Right lobe of liver (tissue), 6 donors: ENCODE measurements at places on chromosomes 5 and 9. TPM values are rescaled to one million over a fixed set of nuclear protein-coding genes. Genes with fewer than 3 reads are reported as not detected.

The LIFR gene
- 21.2 TPM for total RNA-seq

The FOXI1 gene
- total RNA-seq = not detected

The SVEP1 gene
- total RNA-seq = 2.3 TPM

The SPEF2 gene
- 1.6 TPM for total RNA-seq

DNA sequence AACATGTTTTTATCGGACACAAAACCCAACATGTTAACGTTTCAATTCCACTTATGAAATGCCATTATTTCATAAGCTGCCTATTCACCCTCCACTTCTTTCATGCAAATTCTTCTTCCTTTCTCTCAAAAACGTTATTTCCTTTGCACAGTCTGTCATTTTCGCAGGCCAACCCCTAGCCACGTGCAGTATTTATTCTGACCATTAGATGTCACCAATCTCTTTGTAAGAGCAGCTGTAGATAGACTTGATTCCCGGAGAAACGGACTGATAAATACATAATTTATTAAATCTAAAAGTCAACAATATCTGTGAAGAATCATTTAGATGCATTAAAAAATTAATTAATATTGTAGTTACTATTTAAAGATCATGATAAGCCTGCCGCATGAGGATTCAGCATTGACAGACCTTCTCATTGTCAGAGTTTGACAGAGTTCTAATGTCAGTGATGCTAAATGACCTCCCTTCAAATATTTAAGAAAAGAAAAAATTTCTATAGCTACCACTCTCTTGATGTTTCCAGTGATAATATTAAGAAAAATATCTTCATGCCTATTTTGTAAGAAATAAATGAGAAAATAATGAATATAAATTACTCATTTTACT, 933.6 kb downstream of the CDH12 start:
- no peak for DNase-seq

DNA sequence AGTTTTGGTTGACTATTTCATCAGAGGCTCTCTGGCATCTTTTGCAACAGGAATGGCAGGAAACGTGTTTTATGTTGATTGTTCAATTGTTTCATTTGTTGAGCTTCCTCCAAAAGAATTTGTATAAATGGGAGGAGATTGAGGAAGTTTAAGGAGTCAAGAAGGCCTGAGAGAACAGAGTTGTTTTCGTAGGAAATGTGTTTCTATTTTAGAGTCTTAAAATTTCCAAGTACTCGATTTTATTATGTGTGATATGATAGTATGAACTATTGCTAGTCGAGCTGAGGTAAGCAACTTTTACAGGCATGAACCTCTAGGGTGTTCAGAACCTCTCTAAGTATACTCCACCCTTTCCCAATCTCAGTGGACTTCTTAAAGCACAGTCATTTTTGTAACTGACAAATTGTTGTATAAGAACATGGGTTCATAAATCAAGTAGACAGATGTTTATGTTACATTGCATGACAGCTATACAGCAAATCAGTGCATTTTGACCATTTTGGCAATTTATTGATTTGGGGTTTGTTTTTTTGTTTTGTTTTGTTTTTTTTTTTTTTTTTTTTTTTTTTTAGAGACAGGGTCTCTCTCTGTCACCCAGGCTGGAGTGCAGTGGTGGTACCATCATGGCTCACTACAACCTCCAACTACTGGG, 47.4 kb downstream of the POLK start:
- DNase-seq = no peak

GRCh38 chr9:114899461-114899860, 30.9 kb downstream of the TNFSF8 start:
- no peak for DNase-seq

GRCh38 chr5:122498163-122498562, 186.1 kb downstream of the SNCAIP start:
- no peak for DNase-seq

DNA sequence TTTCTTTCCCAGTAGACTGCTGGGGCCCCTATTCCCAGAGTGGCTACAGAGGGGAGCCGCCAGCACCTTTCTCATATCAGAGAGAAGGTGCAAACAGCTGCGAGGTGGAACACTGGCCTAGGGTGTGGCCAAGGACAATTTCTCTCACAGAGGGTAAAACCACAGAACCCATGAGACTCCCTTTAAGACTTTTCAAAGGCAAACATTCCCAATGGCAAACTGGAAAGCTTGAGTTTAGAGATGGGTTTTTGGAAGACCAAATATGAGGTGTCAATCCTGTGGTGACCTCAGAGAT, 335.1 kb upstream of the PIK3R1 start:
- no peak for DNase-seq

- DNase-seq = peak; percentile 52
Measured at GRCh38 chr9:112378328-112379176, 1.4 kb upstream of the HSDL2 start.

DNA sequence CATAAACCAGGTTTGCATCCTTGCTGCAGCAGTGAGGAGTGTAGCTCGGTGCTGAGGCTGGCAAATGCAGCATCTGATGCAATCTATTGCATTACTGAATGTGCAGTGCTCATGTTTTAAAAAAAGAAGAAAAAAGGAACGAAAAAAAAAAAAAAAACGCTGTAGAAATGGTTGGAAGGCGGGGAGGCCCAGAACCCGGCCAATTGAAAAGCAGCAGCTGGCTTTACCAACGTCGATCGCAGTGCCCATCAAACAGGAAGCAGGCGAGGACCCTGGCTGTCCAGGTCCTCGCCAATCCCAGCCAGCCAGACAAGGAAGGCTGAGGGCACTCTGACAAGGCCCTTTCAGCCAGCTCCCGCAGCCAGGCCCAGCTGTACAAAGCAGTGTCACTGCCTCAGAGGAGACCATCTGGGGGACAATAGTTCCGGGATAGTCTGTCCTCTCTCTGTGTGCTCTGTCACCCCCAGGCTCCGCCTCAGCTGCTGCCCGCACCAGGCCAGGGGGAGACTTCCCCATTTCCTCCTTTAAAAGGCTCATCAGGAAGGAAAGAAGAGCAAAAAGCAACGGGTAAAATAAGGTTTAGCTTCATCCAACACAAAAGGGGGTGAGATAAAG, 21.8 kb upstream of the CPEB4 start:
- DNase-seq = no peak

DNA sequence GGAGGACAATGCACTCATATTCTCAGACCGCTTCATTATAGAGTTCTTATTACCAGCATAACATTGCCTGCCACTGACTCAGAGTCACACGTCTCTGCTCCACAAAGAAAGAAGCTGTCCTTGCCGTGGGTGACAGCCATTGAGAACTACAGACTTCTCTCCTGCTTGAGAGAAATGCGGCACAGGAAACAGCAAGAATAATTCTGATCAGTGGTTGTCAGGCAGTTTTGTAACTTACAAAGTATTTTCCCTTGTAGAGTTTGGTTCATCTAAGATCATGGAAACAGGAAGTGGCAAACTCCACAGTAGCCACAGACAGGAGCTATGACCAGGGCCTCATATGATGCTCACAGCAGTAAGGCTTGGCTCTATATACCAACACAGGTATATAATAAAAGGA, 47.0 kb downstream of the KCNV2 start:
- DNase-seq = no peak

- DNase-seq = no peak
Measured at GRCh38 chr5:145680169-145680568, 155.0 kb downstream of the PRELID2 start.

- no peak for DNase-seq
Measured at GRCh38 chr5:133412661-133413060, 199.7 kb downstream of the FSTL4 start.

GRCh38 chr5:154349626-154350264, 96.1 kb upstream of the SAP30L start:
- no peak for DNase-seq

- DNase-seq = no peak
Measured at GRCh38 chr9:3435732-3436131, 90.1 kb downstream of the RFX3 start.

DNA sequence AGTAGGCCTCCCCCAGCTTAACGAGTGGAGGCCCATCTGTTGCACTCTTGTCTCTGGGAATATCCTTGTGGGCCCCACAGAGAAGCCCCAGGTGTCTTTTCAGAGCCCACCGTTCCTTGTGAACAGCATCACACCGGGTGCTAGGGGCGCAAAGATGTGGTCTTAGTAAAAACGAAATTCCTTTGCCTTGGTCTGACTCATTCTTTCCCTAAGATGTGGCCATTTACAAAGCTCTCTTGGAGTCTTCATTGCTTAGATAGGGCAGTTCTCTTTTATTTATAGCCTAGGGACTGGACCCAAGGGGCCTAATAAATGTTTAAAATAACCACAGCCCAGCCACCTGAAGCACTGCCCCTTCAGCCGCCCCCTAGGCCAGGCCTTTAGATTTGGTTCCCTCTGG, 52.8 kb upstream of the RPL26L1 start:
- no peak for DNase-seq

- DNase-seq = no peak
Measured at GRCh38 chr9:108219664-108220063, 636.1 kb downstream of the ACTL7B start.

GRCh38 chr5:102858808-102859207, 103.7 kb downstream of the PAM start:
- no peak for DNase-seq

DNA sequence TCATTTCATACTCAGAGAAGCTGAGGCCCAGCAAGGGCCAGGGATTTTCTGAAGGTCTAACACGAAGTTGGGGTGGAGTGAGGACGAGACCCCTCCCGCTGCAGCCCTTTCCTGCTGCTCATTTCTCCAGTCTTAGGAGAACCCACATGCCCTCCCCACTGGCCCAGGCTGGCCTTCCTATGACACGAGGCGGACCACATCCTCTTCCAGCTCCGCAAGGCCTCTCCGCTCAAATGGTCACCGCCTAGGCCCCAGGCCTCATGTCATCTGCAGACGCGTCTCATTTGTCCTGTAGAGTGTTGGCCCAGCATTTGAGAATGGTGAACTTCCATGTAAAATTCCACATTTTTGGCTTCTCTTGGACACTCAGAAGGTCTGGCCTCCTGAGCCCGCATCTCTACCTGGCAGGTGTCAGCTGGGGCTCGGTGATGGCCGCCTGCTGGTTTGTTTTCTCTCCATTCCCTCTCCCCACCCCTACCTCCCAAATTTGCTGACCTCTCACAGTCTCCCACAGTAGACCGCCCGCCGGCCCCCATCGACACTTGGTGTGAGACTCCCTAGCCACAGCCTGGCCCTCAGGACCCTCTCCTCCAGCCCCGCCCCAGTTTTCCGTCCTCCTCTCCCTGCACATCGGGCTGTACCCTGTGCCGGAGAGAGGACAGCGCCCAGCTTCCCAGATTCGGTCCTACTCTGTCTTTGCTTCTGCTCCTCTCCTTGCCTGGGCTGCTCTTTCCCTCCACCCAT, 51.7 kb downstream of the ERGIC1 start:
- DNase-seq = peak; percentile 55
